RWPE1 (cell line): ENCODE measurements at places on chromosomes 7 and 10.

DNA sequence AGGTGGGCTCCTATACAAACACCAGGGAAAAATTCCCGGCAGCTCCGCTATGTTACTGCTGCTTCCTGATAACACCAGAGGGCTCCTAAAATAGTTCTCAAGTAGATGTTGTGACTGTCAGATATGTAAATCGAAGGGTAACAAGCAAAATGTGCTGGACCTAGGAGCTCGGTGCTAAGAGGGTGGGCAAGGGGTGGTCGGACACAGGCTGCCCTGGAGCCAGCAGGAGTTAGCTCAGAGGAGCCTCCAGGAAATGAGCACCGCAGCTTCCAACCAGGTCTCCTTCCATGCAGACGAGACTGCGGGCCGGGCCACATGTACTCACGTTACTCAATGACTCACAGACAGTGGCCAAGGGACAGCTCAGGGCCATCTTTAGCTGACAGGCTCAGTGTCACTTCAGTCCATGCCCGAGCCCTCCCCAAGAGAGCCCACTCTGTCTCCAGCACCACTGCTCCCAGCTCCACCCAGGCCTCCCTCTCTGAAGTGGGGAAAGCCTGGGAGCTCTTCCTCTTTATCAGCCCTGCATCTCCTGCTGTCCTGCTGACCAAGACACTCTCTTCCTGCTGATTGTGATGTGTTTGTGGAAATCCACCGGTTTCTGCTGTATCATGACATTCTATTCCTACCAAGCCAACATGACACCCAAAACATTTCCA, 37.2 kb upstream of the TMEM273 start:
- no peak for DNase-seq

DNA sequence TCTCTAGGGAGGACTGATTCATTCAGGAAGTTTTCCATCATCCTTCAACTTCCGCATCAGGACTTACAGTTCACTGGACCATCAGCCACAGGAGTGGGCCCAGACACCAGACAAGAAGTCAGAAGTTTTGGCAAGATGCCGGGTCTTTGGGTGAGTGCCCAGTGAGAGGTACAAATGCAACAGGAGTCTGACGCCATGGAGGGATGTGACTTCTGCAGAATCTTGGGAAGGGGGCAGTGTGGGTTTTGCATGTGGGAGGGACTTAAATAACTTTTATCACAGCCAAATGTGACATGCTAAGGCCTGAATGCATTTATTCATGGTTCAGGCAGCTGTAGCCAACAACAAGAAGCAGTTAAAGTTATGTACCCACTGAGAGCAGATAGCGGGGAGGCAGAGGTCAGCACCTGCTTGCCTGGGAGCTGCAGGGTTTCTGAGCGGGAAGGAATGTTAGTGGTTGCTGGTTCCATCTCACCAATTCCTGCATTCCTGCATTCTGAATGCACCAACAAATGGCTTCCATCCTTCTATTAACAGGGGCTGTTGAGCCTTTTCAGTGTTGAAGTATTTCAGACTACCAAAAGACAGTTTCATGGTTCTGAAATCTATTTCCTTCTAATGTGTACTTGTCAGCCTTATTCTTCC, 375.2 kb downstream of the PAXIP1 start:
- DNase-seq: no peak

- DNase-seq: no peak
Measured at GRCh38 chr7:121039510-121039822, 51.0 kb downstream of the CPED1 start.

GRCh38 chr7:87435546-87435945, 39.9 kb downstream of the ABCB4 start:
- no peak for DNase-seq

DNA sequence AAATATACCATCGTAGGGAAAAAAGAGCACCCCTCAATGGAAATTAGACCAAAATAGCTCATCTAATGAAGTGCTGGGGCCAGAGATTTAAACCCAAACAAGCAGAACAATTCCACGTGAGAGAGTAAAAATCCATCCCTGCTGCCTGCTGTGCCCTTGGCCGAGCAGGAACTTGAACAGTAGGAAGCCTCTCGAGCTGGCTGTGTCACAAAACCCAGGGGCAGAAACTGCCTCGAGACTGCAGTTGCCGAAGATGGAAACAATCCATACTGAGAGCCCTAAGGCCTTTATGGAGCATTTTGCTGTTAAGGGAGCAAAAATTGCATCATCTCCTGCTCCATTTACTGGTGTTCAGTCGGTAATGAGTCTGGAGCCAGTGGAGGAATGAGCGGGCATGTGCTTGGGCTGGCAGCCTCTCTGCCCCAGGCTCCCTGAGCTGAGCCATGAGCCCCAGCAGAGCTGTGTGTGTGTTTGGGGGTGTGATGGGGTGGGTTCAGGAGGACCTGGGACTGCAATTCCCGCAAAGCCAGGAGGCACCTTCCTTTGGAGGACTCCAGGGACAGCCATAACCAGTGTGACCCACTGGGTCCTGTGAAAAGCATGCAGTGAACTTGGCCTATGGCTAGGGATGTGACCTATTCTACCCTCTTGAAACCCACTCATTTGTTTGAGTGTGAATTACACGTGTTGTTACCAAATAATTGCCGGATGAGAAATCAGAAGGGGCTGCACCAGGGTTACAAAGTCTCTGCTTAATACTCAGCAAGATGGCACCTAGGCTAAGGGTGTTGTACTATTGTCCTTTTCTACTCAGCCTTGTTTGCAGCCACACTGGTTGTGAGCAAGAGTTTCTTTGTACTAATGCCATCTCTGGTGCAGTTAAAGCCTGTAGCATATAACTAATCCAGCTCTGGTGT, 58.3 kb downstream of the CDHR3 start:
- DNase-seq: no peak

GRCh38 chr7:49812534-49812933, 39.1 kb downstream of the VWC2 start:
- no peak for DNase-seq

DNA sequence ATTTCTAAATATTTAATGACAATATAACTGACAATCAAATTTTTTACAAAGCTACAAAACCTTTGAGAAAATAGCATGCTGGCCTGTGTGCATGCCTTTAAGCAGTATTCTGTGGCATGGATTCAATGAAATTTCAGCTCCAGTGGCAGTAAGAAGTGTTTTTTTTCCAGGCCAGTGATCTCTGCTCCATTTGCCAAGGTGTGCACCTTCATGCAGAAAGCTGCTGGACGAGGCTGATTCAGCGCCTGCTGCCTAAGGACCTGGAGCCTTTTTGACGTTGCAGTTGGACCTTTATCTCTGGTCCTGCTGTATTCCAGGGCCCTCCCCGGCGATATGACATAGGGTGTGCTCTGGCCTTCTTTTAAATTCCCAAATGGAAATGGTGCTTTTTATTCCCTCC, 26.6 kb downstream of the VWC2 start:
- DNase-seq: no peak

- no peak for DNase-seq
Measured at GRCh38 chr7:129882531-129882930, 70.2 kb downstream of the UBE2H start.

DNA sequence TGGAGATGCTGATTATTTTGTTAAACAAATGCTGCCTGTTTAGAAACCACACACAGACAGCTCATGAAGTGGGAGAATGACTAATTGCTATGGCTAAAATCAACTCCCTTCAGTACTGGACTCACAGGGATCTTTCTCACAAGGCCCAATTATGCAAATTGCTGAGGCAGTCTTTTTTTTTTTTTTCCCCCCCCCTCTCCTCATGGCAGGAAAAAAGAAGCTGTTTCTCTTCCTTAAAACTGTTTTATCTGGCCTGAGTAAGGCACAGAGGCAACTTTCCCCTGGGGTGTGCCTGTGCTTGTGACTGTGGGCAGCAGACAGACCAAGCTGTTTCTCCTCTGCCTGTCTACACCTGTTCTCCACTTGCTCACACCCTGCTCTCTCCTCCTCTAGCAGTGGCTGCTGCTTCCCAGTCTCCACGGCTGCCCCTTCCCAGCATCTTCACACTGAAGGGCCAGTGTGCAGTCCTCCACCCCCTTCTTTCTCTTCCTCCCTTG, 65.4 kb upstream of the STEAP1B start:
- DNase-seq: peak; percentile 67

DNA sequence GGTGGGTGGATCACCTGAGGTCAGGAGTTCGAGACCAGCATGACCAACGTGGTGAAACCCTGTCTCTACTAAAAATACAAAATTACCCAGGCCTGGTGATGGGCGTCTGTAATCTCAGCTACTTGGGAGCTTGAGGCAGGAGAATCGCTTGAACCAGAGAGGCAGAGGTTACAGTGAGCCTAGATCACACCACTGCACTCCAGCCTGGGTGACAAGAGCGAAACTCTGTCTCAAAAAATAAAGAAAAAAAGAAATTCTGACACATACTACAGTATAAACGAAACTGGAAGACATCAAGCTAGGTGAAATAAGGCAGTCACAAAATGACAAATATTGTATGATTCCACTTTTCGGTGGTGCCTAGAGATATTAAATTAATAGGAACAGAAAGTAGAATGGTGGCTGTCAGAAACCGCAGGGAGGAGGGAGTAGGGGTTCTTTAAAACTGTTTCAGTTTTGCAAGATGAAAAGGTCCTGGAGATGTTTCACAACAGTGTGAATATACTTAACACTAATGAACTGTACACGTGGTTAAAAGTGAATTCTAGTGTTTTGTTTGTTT, 23.2 kb downstream of the PILRA start:
- no peak for DNase-seq

- no peak for DNase-seq
Measured at GRCh38 chr10:2836921-2837662, 230.3 kb upstream of the PFKP start.

DNA sequence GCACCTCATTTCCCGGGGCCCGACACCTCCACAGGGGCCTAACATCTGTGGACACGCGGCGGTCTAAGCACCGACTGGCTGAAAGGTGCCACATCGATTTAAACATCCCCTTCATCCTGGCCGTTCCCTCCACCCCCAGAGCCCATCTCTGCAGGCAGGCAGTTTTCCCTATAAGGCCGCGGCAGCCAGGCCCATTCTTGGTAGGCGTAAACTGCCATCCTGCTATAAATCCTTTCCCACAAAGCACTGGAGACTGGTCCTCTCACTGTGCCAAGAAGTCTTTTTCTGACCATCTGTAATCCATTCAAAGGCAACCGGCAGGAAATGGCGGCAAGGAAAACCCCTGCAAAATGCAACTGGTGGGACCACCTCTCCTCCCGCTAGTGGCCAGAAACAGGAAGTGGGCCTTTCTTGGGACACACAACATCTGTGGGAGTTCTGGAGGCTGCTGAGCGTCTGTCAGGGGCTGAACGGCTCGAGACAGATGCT, 22.4 kb downstream of the ATXN7L1 start:
- DNase-seq: no peak

DNA sequence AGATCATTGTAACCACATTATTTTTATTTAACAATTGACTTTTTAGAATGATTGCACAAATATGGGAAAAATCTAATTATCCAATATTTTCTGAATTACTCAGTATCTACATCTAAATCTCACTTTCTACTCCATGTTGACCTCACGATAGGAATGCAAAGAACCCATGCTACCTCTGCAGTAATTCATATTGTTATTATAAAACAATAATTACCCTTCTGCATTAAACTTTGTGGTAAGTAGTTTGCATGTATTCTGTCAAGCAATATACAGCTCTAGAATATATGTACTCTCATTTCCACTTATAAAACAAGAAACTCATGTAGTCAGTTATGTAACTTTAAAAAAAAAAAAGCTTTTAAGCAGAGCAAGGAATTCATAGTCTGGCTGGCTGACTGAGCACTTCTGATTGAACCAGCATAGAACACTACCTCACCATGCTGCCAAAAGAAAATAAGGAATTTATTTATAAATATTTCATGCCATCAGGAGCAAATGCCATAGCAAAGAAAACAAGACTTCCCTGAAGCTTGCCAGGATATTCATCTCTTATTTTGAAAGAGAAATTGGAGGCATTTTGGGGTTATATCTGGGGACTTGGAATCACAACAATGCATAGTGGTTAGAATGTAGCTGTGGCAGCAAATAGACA, 895.7 kb downstream of the XPNPEP1 start:
- no peak for DNase-seq

DNA sequence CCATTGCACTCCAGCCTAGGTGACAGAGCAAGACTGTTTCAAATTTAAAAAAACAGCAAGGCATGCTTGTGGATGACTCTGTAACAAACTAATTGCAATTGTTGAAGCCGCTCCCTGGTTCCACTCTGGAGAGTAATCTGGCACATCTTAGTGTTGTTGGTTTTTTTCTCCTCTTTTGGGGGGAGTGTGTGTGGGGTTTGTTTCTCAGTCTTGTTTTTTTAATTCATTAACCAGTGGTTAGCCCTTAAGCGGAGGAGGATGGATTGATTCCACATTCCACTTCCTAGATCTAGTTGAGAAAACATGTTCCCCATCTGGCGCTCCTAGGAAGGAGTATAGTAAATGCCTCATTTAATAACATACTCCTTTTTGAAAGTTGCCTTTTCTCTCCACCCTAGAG, 8.6 kb upstream of the ZNF713 start:
- DNase-seq: no peak

DNA sequence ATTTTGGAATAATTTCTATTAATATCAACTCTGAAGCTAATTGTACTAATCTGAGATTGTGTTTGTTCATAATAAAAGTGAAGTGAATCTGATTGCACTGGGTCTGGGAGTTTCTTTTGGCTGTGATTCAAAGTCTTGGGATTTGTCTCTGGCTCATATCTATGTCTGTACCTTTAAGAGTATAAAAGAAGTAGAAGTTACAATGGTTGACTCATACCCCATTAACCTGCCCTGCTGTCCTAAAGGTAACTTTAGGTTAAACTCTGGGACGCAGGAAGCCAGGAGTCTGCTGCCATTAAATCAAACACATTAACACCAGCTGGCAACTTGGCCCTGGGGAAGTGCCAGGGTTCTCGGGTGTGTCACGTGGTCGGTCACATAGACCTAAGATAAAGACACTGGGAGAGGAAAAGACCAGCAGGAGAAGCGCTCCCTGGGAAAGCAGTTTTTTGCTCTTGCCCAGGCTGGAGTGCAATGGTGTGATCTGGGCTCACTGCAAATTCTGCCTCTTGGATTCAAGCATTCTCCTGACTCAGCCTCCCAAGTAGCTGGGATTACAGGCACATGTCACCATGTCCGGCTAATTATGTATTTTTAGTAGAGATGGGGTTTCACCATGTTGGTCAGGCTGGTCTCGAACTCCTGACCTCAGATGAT, 17.8 kb downstream of the SCD start:
- DNase-seq: peak; percentile 94

DNA sequence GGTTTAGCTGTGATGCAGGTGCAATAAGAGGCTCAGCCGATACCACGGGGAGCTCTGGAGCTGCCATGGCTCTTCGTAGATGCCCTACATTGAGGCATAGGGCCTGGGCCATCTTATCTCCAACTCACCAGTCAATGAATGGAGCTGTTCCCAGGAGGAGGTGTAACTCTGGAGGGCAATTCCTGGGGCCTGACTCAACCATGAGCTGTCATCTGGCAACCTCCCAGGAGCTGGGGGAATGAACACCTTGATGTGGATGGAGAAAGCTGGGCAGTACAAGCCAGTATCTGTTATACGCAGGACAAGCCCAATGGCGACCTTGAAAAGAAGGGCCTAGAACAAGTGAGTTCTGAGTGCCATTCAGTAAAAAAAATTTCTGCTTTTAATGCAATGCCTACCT, 224.0 kb upstream of the PLXDC2 start:
- peak; percentile 79 for DNase-seq
